ENCODE measurements at places on chromosomes 4 and X. TPM values are rescaled to one million over a fixed set of nuclear protein-coding genes. Genes with fewer than 3 reads are reported as not detected.

Gene BMX
- total RNA-seq: 1.0 TPM

Gene STOX2
- total RNA-seq: 12.0 TPM

Gene OCIAD2
- 32.8 TPM for total RNA-seq

Gene SLC9A7
- total RNA-seq: 6.3 TPM

Gene GJB1
- total RNA-seq: 0.12 TPM

Gene TCEAL2
- not detected for total RNA-seq

Gene GUCY1A1
- total RNA-seq: 2.5 TPM

Gene ZXDA
- 1.3 TPM for total RNA-seq

Gene NLGN4X
- total RNA-seq: 1.00 TPM

Measured in esophagus mucosa (tissue), 1 donor.